Osteocyte (in vitro differentiated cells): ENCODE measurements at places on chromosomes 13 and 19. TPM values are rescaled to one million over a fixed set of nuclear protein-coding genes. Genes with fewer than 3 reads are reported as not detected.

Gene PLEKHA4
- total RNA-seq, result 31.0 and 40.0 TPM in 2 replicates

Gene SYMPK
- total RNA-seq, result 67.2 and 72.1 TPM in 2 replicates

DNA sequence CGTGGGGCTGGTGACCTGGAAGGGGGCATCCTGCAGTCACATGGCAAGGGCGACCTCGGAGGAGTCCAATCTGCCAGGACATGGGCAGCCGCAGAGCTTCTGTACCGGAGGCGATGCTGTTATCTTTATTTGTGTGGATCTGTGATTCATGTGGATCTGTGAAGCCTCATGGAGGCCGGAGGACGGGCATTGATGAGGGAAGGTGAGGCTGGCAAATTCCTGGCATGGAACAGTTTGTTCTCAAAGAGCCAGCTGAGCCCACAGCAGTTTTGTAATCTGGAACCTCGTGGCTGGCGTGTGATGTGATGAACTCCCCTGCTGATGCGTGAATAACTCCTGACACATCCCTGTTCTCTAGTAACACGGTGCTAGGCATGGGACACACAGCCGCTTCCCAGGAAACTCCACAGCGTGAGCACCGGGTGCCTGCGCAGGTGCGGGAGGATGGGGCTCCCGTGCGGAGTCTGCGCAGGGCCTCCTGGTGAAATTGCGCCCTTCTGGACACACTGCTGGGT, 40.4 kb downstream of the ATP11A start:
- H3K4me3 ChIP-seq, result no peak overlapping the region
- peaks cover 13% of the 10 kb centered on the region for H3K4me1 ChIP-seq
- H3K36me3 ChIP-seq, result no peaks in the 10 kb centered on the region

GRCh38 chr19:3279306-3279705, 54.8 kb downstream of the CELF5 start:
- no peak overlapping the region for H3K27ac ChIP-seq
- H3K27me3 ChIP-seq, result peaks cover 36% of the 10 kb centered on the region
- H3K4me1 ChIP-seq, result peaks cover 8% of the 10 kb centered on the region
- no peaks in the 10 kb centered on the region for H3K36me3 ChIP-seq

DNA sequence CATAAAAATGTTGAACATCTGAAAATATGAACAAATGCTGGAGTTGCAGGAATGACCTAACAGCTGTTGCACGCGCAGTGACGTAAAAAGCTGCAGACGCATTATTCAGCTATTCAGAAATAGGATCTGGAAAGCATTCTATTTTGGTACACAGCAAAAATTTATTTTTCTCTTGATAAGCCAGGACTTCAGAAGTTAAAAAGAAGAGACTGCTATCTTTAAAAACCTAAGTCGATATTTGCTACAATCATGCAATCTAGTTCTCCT, 36.9 kb upstream of the STARD13 start:
- H3K4me3 ChIP-seq, result no peak overlapping the region
- H3K27ac ChIP-seq, result no peak overlapping the region
- peaks cover 7% of the 10 kb centered on the region for H3K36me3 ChIP-seq
- peaks cover 37% of the 10 kb centered on the region for H3K4me1 ChIP-seq

Gene IL4I1
- 0.55 TPM in 1 of 2 replicates, not detected in the other for total RNA-seq

DNA sequence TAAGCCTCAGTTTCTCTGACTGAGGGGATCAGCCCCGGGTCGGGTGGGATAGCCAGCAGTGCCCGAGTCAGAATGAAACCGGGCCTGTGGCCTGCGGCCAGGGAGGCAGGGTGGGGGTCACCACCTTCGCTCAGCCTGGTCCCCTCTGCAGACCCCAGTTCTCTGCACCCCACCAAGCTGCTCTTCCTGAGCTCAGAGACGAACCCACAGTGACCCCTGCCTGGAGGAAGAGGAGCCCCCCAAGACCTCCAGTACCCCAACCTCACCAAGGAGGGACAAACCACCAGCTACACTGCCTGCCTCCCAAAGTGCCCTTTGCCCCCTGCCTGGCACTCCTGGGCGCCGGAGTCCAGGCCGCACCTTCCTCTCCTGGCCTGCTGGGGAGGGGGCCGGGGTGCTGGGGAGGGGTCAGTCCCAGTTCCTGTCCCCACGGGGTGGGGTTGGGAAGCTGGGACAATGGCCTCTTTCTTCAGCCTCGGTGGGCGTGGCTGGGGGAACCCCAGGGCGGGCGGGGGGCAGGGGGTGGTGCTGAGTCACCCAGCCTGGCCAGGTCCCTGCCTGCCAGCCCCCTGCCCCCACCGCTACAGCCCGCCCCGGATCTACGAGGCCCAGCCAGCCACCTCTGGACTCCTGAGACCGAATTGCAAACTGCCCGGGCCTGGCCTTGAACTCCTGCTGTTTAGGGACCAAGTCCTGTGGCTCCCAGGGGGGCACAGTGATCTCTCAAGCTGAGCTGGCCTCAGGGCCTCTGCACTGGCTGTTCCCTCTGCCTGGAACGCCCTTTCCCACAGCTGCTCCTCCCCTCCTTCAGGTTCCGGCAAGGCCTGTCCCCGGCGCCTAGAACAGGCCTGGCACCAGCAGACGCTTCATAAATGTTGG, 14.3 kb downstream of the ZBTB7A start:
- H3K27me3 ChIP-seq, result no peaks in the 10 kb centered on the region
- H3K4me1 ChIP-seq, result peaks cover 31% of the 10 kb centered on the region
- DNase-seq, result no peak
- peak overlapping the region; percentile 68 for H3K27ac ChIP-seq
- peaks cover 25% of the 10 kb centered on the region for H3K36me3 ChIP-seq

- no peaks in the 10 kb centered on the region for H3K27me3 ChIP-seq
- no peaks in the 10 kb centered on the region for H3K36me3 ChIP-seq
- H3K4me1 ChIP-seq, result peaks cover 56% of the 10 kb centered on the region
- H3K27ac ChIP-seq, result peak overlapping the region; percentile 72
These were observed 231.0 kb upstream of the IRS2 start for GRCh38 chr13:110017379-110017778.

DNA sequence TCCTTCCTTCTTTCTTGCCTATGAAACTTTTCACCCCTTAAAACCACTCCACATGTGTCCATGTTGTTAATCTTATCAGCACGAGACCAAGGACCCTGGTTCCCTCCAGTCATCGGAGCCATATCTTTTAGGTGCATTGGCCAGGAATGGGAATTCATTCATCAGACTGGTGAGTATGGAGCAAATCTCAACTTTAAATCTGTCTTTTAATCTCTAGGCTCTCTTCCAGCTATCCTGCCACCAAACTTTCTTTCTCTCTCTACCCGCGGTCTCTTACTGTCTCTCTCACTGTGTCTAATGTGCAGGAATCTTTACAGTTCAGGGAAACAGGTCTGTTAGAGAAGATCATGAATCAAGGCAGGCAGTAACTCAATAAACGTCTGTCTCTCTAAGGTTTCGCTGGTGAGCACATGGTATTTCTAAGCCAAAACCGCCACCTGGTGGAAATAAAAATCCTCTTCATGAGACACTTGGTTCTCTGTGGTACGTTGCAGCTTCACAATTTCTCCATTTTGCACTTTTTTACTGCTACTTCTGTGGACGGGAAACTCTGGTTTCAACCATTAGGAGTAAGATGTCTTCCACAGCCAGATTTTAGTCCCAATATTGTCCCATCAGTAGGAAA, 16.1 kb downstream of the LGALS16 start:
- DNase-seq, result no peak
- H3K27me3 ChIP-seq, result peaks cover 28% of the 10 kb centered on the region
- no peak overlapping the region for H3K4me3 ChIP-seq
- no peaks in the 10 kb centered on the region for H3K36me3 ChIP-seq
- H3K4me1 ChIP-seq, result no peaks in the 10 kb centered on the region
- no peak overlapping the region for H3K27ac ChIP-seq

DNA sequence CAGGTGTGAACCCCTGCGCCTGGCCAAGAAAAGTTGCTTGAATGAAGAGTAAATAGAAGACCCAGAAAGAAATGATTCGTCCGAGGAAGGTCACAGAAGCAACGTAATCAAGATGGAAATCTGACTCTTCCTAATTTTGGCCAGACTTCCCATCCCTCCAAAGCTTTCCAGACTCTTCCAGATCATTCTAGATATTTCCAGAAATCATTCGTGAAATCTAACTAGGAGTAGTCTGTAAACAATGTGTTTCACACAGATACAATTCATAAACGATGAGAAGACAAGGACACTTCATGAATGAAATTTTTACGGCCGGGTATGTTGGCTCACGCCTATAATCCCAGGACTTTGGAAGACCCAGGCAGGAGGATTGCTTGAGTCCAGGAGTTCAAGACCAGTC, 9.3 kb upstream of the LDLR start:
- no peak overlapping the region for H3K27ac ChIP-seq
- H3K27me3 ChIP-seq, result no peaks in the 10 kb centered on the region
- no peak overlapping the region for H3K4me3 ChIP-seq
- peaks cover 19% of the 10 kb centered on the region for H3K4me1 ChIP-seq
- H3K36me3 ChIP-seq, result peaks cover 3% of the 10 kb centered on the region

DNA sequence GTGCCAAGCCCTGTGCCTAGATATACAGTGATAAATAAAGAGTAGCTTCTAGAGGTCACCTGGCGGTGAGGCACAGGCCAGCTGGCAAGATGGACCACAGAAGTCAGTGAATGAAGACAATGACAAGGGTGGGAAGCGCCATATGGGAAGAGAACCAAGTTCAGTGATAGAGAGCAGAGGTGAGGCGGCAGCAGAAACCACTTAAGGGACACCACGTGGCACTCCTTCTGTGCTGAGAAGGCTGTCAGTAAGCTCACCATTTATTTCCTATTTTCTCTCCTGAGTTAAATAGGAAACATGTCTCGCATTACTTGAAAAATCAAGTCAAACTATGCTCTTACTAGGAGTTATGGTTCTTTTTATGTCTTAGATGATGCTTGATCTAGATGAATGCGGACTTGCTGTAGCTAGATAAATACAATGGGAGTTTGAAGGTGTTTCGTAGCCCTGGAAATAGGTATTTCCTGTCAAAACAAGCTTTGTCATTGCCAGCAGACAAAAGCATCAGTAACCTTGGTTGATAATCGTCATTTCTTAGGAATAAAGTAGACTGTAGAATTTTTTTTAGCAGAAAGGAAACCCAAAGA, 17.8 kb downstream of the ALOX5AP start:
- H3K27me3 ChIP-seq, result peaks cover 11% of the 10 kb centered on the region
- no peak for DNase-seq
- H3K36me3 ChIP-seq, result no peaks in the 10 kb centered on the region
- peaks cover 6% of the 10 kb centered on the region for H3K4me1 ChIP-seq

GRCh38 chr19:14167576-14168138, 31.3 kb upstream of the ASF1B start:
- peaks cover 14% of the 10 kb centered on the region for H3K4me1 ChIP-seq
- no peaks in the 10 kb centered on the region for H3K27me3 ChIP-seq

DNA sequence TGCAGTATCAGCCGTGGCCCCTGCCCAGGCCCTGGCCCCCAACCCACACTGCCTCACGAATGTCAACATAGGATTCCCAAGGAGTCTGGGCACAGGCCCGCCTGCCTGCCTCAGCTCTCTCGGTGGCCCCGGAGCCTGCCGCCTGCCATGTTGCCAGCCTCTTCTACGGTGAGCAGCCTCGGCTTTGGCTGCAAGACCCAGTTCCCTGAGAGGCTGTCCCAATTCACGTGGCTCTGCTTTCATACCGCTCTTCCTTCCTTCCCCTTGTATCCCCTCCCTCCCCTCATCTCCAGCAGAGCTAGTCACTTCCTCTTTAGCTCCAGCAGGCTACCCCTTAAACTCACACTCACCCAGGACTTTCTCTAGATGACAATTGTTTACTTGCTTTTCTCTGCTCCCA, 42.7 kb downstream of the SERP2 start:
- no peak overlapping the region for H3K4me3 ChIP-seq
- no peak for DNase-seq
- peaks cover 3% of the 10 kb centered on the region for H3K4me1 ChIP-seq
- no peaks in the 10 kb centered on the region for H3K36me3 ChIP-seq

Gene NLRP11
- total RNA-seq, result not detected in 2 replicates

- DNase-seq, result no peak
- H3K27ac ChIP-seq, result peak overlapping the region; percentile 60
- no peak overlapping the region for H3K4me3 ChIP-seq
- H3K4me1 ChIP-seq, result peaks cover 65% of the 10 kb centered on the region
These were observed 128.3 kb downstream of the LMO7 start for GRCh38 chr13:75764251-75764925.

DNA sequence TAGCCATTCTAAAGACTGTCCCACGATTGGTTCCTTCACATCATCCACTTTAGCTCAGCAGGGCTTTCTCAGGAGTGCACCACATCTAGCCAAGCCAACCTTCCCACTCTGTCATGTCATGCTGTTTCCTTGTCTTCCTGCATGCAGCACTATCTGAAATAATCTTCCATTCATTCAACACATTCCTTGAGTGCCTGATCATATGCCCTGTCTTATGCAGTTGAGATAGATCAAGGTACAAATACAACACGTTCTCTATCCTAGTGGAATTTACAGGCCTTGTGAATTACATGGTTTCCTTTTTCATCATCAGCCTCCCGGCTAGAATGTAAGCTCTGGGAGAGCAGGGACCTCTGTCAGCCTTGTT, 6.8 kb upstream of the MRPS31 start:
- DNase-seq, result no peak
- no peak overlapping the region for H3K27ac ChIP-seq
- H3K4me1 ChIP-seq, result peaks cover 10% of the 10 kb centered on the region
- no peak overlapping the region for H3K4me3 ChIP-seq

- peak overlapping the region; percentile 53 for H3K27ac ChIP-seq
- H3K4me3 ChIP-seq, result peak overlapping the region; percentile 93
- peaks cover 8% of the 10 kb centered on the region for H3K36me3 ChIP-seq
- no peaks in the 10 kb centered on the region for H3K27me3 ChIP-seq
- DNase-seq, result no peak
These were observed 2.3 kb downstream of the UPF1 start for GRCh38 chr19:18833849-18834643.

DNA sequence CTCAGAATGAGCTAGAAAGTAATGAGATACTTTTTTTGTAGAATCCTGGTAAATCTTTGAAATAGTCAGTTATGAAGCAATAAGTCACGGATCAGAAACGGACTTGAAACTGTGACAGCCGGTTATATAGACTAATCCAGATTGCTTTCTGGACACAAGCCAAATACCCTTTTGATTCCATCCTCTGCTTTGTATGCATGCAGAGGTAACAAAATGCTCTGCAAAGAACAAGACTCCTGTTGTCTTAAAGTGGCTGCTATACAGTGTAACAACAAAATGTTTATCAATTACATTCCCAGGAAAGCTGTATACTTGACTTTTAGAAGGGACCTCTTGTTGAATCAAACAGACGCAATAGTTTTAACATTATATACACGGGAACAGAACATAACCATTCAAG, 66.5 kb upstream of the STARD13 start:
- no peaks in the 10 kb centered on the region for H3K36me3 ChIP-seq
- H3K27me3 ChIP-seq, result no peaks in the 10 kb centered on the region
- H3K27ac ChIP-seq, result no peak overlapping the region
- peaks cover 27% of the 10 kb centered on the region for H3K4me1 ChIP-seq

DNA sequence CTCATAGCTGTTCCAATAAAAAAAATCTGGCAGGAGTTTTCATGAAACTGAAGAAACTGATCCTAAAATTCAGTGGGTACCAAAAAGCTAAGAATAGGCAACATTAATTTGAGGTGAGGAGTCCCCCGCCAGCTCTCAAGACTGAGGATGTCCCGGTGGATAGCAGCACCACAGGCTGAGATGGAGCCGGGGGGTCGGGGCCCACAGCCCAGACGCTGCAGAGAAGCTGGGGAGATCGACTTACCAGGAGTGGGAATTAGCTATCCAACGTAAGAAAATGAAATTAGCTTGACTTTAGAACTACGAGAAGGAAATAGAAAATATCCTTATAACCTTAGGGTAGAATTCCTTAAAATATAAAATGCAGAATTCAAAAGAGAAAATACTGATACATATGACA, 23.2 kb upstream of the DCUN1D2 start:
- DNase-seq, result no peak
- peaks cover 54% of the 10 kb centered on the region for H3K36me3 ChIP-seq
- H3K27ac ChIP-seq, result no peak overlapping the region
- peaks cover 2% of the 10 kb centered on the region for H3K4me1 ChIP-seq

Gene PRDX2
- total RNA-seq, result 235 TPM in 2 replicates

Gene ZNF573
- 12.7 and 13.3 TPM in 2 replicates for total RNA-seq
